Activated naive CD4-positive, alpha-beta T cell (primary cell): ENCODE measurements at places on chromosomes 11 and 22.

DNA sequence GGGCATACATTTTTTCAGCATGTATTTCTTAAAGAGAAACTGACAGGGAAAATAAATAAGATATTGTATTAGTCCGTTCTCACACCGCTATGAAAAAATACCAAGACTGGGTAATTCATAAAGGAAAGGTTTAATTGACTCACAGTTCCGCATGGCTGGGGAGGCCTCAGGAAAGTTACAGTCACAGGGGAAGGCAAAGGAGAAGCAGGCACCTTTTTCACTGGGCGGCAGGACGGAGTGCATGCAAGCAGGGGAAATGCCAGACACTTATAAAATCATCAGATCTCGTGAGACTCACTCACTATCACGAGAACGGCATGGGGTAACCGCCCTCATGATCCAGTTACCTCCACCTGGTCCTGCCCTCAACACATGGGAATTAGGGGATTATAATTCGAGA lies 44.2 kb downstream of the PPFIA1 start:
- no peak for DNase-seq

DNA sequence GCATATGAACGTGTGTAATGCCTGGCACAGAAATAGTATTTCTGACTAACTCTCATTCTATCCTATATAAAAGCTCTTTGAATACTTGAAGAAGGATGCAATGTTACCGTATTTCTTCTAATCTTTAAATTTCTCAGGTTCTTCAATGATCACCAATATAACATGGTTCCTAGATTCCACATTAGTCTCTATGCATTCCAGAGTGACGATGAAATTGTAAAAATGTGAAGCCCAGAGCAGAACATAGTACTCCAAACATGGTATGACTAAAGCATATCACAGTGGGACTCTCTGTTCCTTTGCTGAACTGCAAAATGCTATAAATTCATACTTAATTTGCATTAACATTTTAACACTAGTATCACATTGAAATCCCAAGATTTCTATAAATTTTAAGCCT lies 877.6 kb upstream of the CHORDC1 start:
- DNase-seq: no peak

- DNase-seq: no peak
These were observed 2.1 kb upstream of the OAF start for GRCh38 chr11:120208777-120209176.

GRCh38 chr11:86177302-86177701 lies 67.3 kb upstream of the EED start:
- DNase-seq: no peak

DNA sequence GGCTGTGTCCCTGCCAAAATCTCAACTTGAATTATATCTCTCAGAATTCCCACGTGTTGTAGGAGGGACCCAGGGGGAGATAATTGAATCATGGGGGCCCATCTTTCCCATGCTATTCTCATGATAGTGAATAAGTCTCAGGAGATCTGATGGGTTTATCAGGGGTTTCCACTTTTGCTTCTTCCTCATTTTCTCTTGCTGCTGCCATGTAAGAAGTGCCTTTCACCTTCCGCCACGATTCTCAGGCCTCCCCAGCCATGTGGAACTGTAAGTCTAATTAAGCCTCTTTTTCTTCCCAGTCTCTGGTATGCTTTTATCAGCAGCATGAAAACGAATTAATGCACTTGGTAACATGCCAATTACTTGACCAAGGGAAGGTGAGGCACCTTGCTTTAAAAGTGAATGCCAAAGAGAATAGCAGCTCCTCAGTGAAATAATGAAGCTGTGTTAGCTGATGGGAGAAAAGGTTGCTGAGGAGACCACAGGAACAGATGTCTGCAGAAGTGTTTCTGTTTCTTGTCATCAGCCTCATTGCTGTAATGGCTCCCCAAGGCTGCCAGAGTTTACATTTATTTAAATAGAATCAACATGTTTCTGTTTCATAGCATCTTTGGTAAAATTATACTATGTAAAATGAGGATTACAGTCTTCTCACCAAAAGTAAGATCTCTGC lies 89.0 kb upstream of the CD44 start:
- no peak for DNase-seq

GRCh38 chr11:47186076-47186699 lies at the start of gene PACSIN3:
Gene PACSIN3 (minus strand): TSS chr11:47186434. CDS start chr11:47182727, 3,707 bp downstream.
- peak; percentile 30 for DNase-seq

GRCh38 chr11:117375960-117376359 lies 48.3 kb downstream of the CEP164 start:
- no peak for DNase-seq

DNA sequence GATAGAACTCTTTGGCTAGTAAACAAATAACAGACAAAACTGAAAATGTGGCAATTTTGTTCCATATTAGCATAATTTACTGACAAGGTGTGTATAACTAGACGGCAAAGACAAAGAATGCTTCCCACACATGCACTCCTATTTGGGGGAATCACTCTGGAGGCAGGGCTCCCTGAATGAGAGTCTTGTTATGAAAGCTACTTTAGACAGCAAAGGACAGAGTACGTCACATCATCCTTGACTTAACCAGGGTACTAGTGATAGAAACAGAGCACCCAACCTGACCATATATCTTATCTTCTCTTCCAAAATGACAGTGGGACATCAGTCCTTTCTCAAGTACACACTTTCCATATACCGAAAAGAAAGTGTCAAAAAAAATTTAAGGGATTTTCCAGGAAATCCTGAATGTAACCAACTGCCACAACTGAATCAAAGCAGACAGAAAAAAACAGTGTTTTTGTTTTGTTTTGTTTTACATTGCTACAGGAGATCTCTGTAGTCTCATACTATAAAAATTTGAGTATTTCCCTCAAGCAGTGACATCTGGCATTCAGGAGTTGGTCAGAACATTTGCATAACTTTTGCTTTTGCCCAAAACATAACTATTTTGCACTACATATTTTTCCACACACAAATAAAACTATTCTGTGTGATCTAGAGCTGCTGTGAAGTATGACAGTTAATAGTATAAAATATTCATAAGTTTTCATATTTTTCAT lies 98.9 kb downstream of the ARHGAP20 start:
- DNase-seq: no peak

GRCh38 chr22:42930810-42931420 lies 73.8 kb upstream of the ARFGAP3 start:
- DNase-seq: no peak

GRCh38 chr11:122673701-122674100 lies 18.2 kb downstream of the UBASH3B start:
- no peak for DNase-seq

- DNase-seq: no peak
These were observed 79.4 kb downstream of the TMPRSS5 start for GRCh38 chr11:113626736-113627135.

DNA sequence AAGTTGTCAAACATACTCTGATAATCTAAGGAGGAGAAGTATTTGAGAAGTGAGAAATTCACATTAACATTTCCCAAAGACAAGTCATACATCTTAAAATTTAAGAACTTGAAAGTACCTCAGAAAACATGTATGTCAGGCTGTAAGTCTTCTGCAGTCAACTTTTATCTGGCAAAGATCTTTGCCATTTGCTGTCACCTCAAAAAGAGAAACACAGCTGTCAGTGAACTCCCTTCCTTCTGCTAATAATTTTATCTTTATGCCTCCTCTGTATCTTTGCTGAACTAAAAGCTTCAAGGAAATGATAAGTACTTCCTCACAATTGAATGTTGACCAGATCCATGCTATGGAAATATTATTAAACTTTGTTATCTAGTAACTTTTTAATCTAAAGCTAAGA lies 18.7 kb downstream of the TTC17 start:
- no peak for DNase-seq

DNA sequence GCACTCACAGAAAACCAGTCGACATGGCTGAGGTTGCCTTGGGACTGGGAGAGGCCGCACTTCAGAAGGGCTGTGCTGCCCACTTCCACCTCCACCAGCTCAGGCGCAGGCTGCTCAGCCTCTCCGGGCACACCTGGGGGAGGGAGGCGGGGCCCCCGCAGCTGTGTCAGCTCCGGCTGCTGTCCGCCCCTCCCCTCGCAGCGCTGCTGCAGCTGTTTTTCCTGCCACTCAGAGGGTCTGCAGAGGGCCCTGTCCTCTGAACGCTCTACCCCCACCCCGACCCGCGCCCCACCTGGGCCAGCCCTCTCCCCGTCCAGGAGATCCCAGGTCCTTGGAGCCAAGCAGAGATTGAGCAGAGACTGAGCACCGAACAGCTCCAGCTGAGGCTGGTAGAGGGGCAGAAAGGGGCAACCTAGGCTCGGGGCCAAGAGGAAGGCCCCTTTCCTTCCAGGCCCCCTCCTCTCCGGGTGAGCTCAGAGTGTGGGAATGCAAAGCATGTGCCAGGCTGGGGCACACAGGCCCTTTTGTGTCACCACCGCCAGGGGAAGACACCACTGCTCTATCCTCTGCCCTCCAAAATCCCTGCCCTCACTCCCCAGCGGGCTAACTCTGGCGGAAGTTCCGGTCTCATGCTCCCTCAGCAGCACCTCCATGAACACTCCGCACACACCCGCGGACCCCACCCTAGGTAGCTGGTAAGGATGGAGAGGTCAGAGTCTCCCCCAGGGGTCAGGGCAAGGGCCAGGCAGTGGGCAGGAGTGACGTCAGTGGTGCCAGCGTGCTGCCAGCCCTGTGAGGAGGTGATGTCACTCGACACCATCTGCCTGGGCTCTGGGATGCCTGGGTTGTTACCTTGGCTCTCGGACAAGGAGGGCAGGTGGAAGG lies 1.6 kb downstream of the MCAM start:
- DNase-seq: no peak

GRCh38 chr11:110497231-110497978 lies 67.7 kb downstream of the FDX1 start:
- DNase-seq: no peak

DNA sequence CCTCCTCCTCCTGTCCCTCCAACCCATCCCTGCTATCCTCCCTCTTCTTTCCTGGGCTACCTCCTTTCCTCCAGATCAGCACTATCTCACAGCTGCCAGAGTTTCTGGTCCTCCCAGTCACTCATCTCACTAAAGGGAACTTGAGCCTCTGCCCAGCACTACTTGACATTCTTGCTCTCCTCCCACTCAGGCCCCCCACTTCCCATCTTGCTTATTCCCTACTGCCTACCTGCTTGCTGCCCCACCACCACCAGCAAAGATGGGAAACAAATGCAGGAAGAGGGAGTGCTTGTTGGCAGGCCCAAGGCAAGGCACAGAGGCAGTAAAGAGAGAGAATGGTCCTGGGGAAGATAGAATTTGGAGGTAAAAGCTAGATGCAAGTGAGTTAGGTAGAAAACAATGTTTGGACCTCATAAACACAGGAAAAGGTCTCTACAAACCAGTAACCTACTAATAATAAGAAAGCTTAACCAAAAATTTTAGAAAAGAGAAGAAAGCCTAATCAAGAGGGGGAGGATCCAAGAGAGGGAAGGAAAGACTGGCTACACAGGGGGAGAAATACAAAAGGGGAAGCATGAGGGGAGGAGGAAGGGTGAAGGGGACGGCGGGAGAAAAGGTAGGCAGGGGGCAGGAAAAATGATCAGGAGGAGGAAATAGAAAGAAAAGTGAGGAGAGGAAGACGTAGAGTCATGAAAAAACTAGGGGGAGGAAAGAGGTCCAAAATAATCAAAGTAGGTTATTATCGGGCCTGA lies 63.6 kb downstream of the PAK1 start:
- no peak for DNase-seq

DNA sequence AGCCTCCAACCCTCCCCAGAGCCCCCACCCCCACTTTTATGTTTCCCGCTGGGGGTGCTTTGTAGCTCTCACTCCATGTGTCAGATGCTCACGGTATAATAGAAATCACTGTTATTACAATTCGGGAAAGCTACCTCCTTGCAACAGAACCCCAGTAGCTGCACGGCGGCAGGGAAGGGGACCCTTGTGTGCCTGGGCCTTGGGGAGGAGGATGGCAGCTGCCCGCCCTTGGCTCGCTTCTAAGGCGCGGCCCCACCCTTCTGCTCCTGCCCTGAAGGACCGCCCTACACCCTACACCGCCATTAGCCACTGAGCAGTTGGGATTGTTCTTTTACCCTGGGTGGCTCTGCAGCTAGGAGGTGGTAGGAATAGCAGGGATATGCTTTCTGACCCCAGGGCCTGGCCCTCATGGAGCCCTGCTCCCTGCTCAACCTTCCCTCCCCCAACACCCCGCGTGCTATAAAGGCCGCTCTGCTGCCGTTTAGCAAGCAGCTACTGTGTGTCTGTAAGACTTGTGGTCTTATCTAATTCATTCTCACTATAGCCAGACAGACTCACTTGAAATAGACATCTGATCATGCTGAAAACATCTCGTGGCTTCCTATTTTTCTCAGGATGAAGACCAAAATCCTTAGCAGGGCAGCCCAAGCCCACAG lies 219.7 kb downstream of the CEP164 start:
- DNase-seq: no peak

GRCh38 chr11:62401811-62402210 lies 17.0 kb upstream of the SCGB1A1 start:
- no peak for DNase-seq

DNA sequence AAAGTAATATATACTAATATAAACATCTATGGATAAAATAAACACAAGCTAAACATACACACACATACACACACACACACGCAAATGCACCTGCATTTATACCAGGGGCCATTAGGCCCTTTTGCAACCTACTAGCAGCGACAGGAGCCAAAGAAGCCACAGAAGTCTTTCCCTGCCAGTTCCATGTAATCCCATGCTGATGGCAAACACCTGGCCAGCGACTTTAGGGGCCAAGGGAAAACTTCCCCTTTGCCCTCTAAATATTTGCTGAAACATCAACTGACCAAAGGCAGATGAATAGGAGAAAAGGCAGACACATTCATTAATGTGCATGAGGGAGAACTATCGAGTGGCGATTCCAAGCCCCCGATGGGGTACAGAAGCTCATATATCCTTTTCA lies 14.8 kb upstream of the P2RY2 start:
- no peak for DNase-seq

DNA sequence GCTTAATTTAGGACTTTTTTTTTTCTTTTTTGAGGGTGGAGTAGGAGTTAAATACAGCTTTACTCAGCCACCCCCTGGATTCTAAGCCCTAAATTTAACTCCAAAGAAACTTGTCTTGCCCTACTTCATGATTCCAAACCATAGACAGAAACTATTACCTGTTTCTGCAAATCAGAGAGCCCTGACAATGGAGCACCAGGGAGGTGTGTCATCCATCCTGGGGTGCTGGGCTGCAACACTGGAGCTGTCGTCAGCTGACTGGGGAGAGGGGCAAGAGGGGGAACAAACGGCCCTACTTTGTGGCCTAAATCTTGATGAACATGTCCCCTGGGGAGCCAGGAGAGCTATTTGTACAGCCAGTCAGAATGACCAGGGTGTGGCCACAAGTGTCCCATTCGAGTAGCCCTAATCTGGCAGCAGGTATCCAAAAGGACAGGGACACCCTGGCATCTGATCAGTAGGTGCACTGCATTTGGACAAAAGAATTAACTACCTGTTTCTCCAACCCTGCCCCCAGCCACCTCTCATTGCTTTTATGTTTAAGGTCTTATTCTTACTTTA lies 50.8 kb downstream of the PLEKHA7 start:
- DNase-seq: no peak

GRCh38 chr11:43944761-43945311 lies 2.4 kb downstream of the C11orf96 start:
- peak; percentile 34 for DNase-seq

- DNase-seq: no peak
These were observed 45.3 kb upstream of the SERPIND1 start for GRCh38 chr22:20728523-20729190.

GRCh38 chr22:48491451-48491941 lies 1336.2 kb downstream of the BRD1 start:
- no peak for DNase-seq
